Activated T-cell treated with anti-CD3 and anti-CD28 coated beads, Interleukin-2, amount 50 U/mL, for 1 hour (primary cell): ENCODE measurements at places on chromosomes 12 and 14.

GRCh38 chr14:88143810-88144209 lies 138.9 kb downstream of the GPR65 start:
- DNase-seq = no peak

- no peak for DNase-seq
These were observed 39.5 kb upstream of the USP44 start for GRCh38 chr12:95590775-95591174.

DNA sequence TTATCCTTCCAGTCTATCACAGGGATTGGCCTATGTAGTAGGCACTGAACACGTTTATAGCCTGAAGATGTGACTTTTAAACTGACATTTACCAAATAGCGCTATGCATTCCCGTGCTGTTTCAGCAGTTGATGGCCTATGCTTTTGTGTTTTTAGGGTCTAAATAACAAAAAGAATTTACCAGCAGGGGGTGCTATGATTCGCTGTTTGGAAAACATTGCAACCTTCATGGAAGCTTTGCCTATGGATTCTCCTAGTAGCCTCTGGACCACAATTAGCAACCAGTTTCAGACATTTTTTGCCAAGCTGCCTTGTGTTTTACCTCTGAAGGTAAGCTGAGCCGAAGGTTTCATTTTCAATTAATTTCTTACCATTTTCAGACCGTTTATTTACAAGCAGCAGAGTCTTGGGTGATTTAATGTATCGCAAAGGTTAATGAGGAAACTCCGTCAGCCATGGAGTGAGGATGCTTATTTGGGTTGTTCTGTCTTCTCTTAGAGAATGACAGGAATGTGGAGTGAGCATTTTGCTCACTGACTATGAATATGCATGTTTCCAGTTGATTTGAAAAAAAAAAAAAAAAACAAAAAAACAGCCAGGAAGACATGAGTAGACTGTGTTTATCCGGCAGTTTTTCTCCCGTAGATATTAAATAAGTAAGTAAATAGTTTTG lies 133.1 kb downstream of the PRIMA1 start:
- DNase-seq = no peak

GRCh38 chr14:97178781-97179180 lies 381.6 kb downstream of the VRK1 start:
- no peak for DNase-seq

DNA sequence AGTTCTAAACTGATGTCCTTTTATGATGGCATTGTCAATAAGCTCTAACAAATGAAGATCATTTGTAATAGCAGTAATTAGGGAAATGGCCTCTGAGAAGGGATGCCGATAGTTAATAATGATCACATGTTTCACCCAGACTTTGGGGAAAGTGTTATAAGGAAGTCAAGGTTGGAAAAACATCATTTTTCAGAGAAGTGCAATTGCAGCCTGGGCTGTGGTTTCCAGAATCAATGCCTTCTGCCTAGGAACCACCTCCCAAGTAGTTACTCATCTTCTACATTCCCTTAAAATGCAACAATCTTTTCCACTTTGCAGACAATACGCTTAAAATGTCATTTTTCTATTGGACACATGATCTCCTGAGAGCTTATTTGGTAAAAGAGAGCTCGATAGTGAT lies 879 bp downstream of the EDDM3A start:
- DNase-seq = no peak

GRCh38 chr12:73678335-73678734 lies 859.3 kb upstream of the ATXN7L3B start:
- no peak for DNase-seq

DNA sequence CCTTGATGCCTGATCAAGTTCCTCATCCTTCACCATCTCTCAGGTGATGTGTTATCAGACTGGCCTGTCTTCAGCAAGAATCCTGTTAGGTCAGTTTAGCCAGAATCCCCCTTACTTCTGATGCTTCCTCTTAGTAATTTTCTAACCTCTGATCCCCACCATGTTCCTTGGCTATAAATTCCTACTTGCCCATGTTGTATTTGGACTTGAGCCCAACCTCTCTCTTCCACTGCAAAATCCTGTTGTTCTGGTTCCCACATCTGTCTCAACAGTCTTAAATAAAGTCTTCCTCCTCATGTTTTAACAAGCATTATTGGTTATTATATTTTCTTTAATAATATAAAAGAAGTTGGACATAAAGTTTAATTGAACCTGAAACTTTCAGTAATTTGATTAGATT lies 987.8 kb upstream of the USP15 start:
- no peak for DNase-seq

- DNase-seq = no peak
These were observed 29.4 kb upstream of the PLD4 start for GRCh38 chr14:104895207-104895785.

DNA sequence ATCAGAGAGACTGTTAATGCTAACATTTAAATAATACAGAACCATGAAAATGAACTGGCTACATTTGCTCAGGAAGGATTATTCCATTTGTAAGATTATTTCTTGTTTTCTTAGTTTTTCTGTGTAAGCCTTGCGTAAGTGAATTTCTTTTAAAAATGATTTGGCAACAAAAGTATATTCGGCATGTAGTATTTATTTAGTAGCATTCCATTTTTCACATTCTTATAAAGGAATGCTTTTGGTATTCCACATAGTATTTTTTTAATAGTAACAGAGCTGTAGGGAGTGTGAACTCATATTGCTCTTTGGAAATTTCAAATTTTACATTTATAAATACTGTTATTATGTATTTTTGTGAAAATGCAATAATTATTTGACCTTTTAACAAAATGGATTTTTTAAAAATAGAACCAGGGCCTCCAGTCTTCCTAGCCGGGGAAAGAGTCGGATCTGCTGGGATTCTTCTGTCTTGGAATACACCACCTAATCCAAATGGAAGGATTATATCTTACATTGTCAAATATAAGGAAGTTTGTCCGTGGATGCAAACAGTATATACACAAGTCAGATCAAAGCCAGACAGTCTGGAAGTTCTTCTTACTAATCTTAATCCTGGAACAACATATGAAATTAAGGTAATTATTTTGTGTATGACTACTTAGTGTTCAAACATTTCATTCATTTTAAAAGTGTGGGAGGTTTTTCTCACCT lies 1.2 kb downstream of the PTPRQ start:
- no peak for DNase-seq

DNA sequence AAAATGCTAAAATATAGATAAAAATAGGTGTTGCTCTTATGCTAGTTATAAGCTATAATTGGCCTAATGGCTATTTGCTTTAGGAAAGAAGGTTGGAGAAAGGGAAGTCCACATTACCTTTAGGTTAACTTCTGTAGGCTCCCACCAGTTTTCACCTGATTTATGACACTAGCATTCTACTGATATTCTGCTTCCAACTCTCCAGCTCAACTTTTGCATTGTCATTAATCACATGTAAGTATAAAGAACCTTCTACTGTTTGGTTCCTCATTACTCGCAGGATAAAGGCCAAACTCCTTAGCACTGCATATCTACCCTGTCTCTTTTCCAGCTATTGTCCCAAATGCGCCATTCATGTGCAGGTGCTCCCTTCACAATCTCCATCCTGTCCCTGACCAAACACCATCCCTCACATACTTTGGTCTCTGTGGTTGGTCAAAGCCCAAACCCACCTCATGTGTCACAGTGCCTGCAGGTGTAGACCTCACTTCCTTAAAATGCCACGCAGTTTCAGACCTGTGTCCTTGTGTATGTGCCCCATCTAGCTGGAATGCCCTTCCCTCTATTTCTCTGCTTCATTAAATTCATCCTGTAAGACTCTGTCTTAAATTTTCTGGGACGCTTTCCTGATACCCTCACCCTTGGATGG lies 3.3 kb downstream of the DDHD1 start:
- no peak for DNase-seq

- DNase-seq = no peak
These were observed 504.9 kb downstream of the VRK1 start for GRCh38 chr14:97301931-97302559.

GRCh38 chr14:74765721-74766120 lies 2.6 kb downstream of the YLPM1 start:
- DNase-seq = no peak

GRCh38 chr14:56135001-56135400 lies 16.8 kb downstream of the PELI2 start:
- no peak for DNase-seq

DNA sequence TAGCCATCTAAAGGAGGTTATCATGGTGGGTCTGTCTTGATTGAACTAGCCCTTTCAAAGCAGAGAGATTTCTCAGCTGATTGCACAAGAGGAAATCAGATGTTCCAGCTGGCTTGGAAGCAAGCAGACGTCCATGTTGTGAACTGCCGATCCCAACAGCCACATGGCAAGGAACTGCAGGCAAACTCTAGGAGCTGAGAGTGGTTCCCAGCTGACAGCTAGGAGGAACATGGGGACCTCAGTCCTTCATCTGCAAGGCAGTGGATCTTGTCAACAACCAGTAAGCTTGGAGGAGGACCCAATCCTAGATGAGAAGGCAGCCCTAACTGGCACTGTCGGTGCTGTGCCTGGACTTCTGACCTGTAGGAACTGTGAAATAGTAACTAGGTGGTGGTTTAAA lies 7.7 kb downstream of the ACVR1B start:
- no peak for DNase-seq

GRCh38 chr12:77339610-77340009 lies 274.2 kb upstream of the E2F7 start:
- no peak for DNase-seq

GRCh38 chr12:1591034-1591433 lies 3.3 kb downstream of the FBXL14 start:
- no peak for DNase-seq

GRCh38 chr12:85697003-85697402 lies 139.2 kb downstream of the RASSF9 start:
- DNase-seq = no peak

DNA sequence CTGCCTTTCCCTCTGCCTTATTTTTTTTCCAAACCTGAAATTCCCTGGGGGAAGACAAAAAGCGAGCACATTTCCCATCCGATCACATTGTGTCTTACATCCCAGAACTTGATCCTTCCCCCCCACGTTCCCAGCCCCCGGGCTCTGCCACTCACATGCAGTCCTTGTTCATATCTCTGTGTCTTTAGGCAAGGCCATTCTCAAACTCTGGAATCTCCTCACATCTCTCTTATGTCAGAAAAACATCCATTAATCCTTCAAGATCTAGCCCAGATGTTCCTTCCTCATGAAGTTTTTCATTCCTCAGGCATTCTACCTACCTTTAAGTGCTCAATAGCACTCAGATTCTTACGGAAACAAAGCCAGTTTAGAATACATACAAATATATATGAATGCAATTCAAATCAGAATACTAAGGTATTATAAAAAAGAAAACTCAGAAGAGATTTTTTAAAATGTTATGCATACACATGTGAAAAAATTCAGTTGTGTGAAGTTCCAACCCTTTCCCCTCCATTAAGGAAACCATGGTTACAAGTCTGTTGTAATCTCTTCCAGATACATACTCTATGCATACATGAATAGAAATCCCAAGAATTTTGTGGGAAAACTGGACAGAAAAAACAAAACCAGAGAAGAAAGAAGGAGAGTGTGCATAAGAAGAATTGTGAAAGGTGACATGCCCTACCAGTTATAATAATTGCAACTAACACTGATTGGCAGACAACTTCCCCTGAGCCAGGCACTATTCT lies 120.3 kb downstream of the SLC38A1 start:
- no peak for DNase-seq

GRCh38 chr12:108371801-108372344 lies 32.8 kb upstream of the CMKLR1 start:
- DNase-seq = no peak

- DNase-seq = no peak
These were observed 219.2 kb upstream of the SSTR1 start for GRCh38 chr14:37988472-37988871.

- DNase-seq = no peak
These were observed 70.8 kb downstream of the SRGAP1 start for GRCh38 chr12:63915105-63915800.
